Lower lobe of right lung (tissue), 2 donors: ENCODE measurements at places on chromosomes 5 and 9. TPM values are rescaled to one million over a fixed set of nuclear protein-coding genes. Genes with fewer than 3 reads are reported as not detected.

GRCh38 chr9:137270929-137271695 lies 6.4 kb upstream of the TOR4A start:
- H3K4me3 ChIP-seq, result no peak overlapping the region
- H3K27me3 ChIP-seq, result no peaks in the 10 kb centered on the region
- no peak for DNase-seq
- H3K4me1 ChIP-seq, result peaks cover 52% of the 10 kb centered on the region
- no peak overlapping the region for H3K27ac ChIP-seq

Gene PCDHB3
- 1.5 TPM for total RNA-seq

Gene TNFSF8
- 3.5 TPM for total RNA-seq

GRCh38 chr5:132853323-132853722 lies 12.9 kb downstream of the GDF9 start:
- DNase-seq, result no peak
- H3K4me1 ChIP-seq, result peaks cover 9% of the 10 kb centered on the region
- H3K36me3 ChIP-seq, result no peaks in the 10 kb centered on the region

DNA sequence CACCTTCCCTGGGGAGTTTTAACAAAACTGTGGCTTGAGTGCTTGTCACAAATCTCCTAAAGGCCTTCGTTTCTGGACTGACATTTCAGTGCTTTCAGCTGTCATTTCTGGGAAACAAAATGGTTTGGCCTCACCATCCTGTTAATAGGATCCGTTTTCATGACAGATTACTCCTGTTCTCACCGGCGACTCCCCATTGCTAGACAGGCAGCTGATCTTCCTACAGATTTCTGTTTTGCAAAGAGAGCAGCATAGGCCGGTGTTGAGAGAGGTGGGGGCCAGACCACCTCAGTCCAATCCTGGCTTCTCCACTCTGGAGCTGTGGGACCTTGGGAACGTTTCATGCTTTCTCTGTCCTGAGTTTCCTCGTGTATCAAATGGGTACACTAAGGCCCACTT lies 75.5 kb upstream of the OTULINL start:
- H3K27me3 ChIP-seq, result no peaks in the 10 kb centered on the region
- H3K36me3 ChIP-seq, result peaks cover 77% of the 10 kb centered on the region
- no peak for DNase-seq

DNA sequence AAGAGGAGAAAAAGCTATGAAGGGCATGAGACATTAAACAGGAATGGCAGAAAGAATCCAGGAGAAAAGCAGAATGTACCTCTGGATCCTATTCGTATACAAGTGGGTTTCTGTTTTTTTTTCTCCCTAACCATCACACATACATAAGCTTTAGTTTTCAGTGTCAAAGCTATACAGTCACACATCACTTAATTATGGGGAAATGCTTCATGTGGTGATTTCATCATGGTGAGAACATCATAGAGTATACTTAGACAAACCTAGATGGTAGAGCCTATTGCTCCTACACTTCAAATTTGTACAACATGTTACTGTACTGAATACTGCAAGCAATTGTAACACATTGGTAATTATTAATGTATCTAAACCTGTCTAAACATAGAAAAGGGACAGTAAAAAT lies 290.6 kb downstream of the AOPEP start:
- no peak for DNase-seq
- no peak overlapping the region for H3K27ac ChIP-seq
- H3K27me3 ChIP-seq, result no peaks in the 10 kb centered on the region
- peaks cover 57% of the 10 kb centered on the region for H3K36me3 ChIP-seq

Gene SEMA5A
- 29.3 TPM for total RNA-seq

DNA sequence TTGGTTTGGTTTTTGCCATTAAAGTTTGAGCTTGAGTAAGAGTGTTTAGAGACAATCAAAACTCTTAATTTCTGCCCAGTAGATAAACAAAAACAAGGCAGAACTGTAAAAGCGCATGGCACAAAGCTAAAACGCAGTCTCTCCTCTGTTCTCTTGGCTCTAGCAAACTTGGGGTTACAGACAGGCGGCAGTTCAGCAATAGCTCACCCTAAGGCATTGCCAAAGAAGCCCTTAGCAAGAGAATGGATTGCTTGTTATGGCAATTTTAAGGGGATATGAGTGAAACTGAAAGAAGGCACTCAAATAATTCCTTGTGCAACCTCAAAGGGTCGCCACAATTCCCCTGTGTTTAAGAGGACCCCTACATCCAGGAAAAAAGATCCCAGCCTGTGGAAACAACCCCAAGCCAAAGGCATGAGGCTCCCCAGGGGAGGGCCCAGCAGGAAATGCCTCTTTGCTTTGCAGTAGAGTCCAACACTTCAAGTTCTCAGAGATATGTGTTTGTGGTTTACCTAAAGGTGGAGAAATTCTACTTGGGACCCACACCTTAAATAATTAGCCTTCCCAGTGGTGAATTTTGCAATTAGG lies 317.0 kb upstream of the MPDZ start:
- no peak for DNase-seq
- no peak overlapping the region for H3K27ac ChIP-seq
- no peak overlapping the region for H3K4me3 ChIP-seq
- no peaks in the 10 kb centered on the region for H3K27me3 ChIP-seq
- H3K36me3 ChIP-seq, result no peaks in the 10 kb centered on the region

- DNase-seq, result no peak
- H3K4me1 ChIP-seq, result no peaks in the 10 kb centered on the region
Observed at GRCh38 chr5:126865299-126865698, 88.4 kb downstream of the LMNB1 start.

Gene ANP32B
- 120 TPM for total RNA-seq

GRCh38 chr9:88990729-88991065 lies 571 bp upstream of the S1PR3 start:
- H3K27ac ChIP-seq, result no peak overlapping the region
- H3K4me1 ChIP-seq, result peaks cover 33% of the 10 kb centered on the region
- peaks cover 11% of the 10 kb centered on the region for H3K27me3 ChIP-seq
- no peak for DNase-seq
- H3K36me3 ChIP-seq, result no peaks in the 10 kb centered on the region

- H3K4me3 ChIP-seq, result no peak overlapping the region
- DNase-seq, result no peak
- H3K36me3 ChIP-seq, result no peaks in the 10 kb centered on the region
- peaks cover 10% of the 10 kb centered on the region for H3K4me1 ChIP-seq
- H3K27ac ChIP-seq, result no peak overlapping the region
Observed at GRCh38 chr5:122315521-122315920, 3.5 kb downstream of the SNCAIP start.

- H3K4me3 ChIP-seq, result no peak overlapping the region
- H3K4me1 ChIP-seq, result no peaks in the 10 kb centered on the region
- no peak overlapping the region for H3K27ac ChIP-seq
- no peaks in the 10 kb centered on the region for H3K36me3 ChIP-seq
- H3K27me3 ChIP-seq, result no peaks in the 10 kb centered on the region
- DNase-seq, result no peak
Observed at GRCh38 chr9:20244271-20244670, 378.0 kb downstream of the MLLT3 start.

- H3K27ac ChIP-seq, result no peak overlapping the region
- DNase-seq, result no peak
- H3K27me3 ChIP-seq, result no peaks in the 10 kb centered on the region
- no peak overlapping the region for H3K4me3 ChIP-seq
Observed at GRCh38 chr9:134656334-134657006, 14.9 kb downstream of the COL5A1 start.

DNA sequence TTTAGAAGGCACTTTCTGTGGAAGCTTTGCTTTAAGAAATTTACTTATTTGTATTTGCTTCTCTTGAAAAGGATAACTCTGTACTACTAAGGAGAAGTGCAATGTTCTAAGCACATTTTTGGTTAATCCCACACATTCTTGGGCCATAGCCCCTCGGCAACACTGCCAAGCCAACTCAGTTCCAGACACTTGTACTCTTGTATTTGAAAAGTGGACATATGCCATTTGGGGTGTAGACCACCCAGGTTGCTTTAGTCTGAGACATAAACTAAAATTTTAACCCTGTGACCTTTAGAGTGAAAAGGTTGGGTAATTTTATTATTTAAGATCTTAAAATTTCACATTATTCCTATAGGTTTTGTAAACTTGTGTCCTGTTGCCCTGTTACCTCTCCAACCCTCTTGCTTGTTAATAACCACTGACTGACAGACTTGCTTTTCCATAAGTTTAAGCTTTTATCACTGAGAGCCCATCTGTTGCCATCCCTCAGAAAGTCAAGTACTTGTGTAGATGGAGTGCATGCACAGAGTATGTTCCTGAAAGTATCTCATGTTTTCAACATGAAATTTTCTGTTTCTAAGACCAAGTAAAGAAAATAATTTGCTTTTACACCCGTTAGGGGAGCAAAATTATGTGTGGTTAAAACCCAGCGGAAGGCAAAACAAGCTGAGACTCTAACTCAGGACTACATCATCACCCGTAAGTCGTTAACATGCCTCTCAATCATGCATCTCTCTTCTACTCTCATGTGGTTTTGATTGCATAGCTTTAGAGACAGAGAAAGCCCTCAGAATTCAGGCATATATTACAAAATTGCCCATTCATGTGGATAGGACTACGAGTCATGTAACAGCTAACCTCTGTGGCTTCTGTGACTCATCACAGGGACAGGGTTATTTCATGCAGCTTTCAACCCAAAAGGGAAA lies 117.3 kb downstream of the GDNF start:
- H3K27ac ChIP-seq, result no peak overlapping the region
- H3K4me3 ChIP-seq, result no peak overlapping the region
- peaks cover 7% of the 10 kb centered on the region for H3K4me1 ChIP-seq

Gene HIGD2A
- 102 TPM for total RNA-seq

DNA sequence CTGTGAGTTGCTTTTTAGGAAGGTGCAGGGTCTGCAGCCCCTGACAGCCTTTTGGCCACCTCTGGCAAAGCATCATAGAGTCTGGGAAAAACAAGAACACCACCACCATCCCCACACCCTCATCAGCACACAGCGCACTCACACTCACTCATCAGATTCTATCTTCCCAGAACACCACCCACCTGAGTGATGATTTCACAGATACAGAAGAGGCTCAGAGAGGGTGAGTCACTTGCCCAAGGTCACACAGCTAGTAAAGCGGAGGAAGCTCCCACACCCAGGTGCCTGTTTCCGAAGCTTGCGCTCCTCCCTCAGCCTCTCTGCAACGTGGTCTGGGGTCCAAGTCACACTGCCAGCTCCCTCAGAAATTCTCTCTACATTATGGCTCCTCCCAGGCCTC lies 41.8 kb upstream of the HRH2 start:
- DNase-seq, result no peak
- no peak overlapping the region for H3K4me3 ChIP-seq
- no peaks in the 10 kb centered on the region for H3K36me3 ChIP-seq
- no peak overlapping the region for H3K27ac ChIP-seq
- H3K27me3 ChIP-seq, result peaks cover 9% of the 10 kb centered on the region

Gene TAF11L5
- not detected for total RNA-seq

Gene COL15A1
- 8.0 TPM for total RNA-seq

Gene MEIKIN
- not detected for total RNA-seq

Gene PTPRD
- total RNA-seq, result 17.2 TPM

Gene RASEF
- total RNA-seq, result 11.5 TPM

GRCh38 chr9:15187589-15187988 lies 119.4 kb downstream of the TTC39B start:
- H3K27ac ChIP-seq, result no peak overlapping the region
- H3K4me1 ChIP-seq, result no peaks in the 10 kb centered on the region
- no peak overlapping the region for H3K4me3 ChIP-seq
- no peak for DNase-seq

GRCh38 chr9:92189782-92190535 lies 74.7 kb upstream of the SPTLC1 start:
- H3K4me1 ChIP-seq, result no peaks in the 10 kb centered on the region
- no peaks in the 10 kb centered on the region for H3K36me3 ChIP-seq
- H3K27me3 ChIP-seq, result no peaks in the 10 kb centered on the region
- H3K27ac ChIP-seq, result no peak overlapping the region
- DNase-seq, result no peak

GRCh38 chr9:95008151-95008771 lies 281.8 kb downstream of the AOPEP start:
- peak; percentile 53 for DNase-seq
- H3K27ac ChIP-seq, result peak overlapping the region; percentile 96
- H3K4me1 ChIP-seq, result peaks cover 39% of the 10 kb centered on the region
- peak overlapping the region; percentile 67 for H3K4me3 ChIP-seq

DNA sequence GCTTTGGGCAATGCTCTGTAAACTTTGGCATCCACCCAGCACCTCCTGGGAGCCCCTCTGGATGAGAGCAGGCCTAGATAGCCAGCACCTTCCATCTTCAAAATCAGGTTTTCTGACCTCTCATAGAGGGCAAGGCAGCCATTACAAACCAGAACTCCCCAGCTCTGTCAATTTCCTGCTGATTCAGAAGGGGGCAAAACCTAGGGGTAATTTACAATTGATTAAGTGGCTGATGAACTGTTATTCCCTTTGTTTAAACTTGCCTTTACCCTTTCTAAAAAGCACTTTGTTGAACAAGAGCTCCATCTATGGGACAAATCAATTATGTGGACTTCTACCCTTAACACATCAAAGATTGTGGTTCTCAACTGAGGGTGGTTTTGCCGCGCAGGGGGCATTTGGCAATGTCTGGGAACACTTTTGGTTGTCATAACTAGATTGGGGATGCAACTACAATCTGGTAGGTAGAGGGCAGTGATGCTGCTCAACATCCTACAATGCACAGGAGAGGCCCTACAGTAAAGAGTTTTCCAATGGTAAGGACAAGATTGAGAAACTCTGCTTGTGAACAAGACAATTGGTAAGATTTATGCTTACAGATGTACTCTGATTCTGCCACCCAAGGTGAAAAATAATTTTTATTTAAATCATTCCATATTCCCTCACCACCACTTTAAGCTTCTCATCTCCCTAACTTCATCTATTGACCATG lies 184.1 kb downstream of the MARCHF11 start:
- no peaks in the 10 kb centered on the region for H3K4me1 ChIP-seq
- H3K27ac ChIP-seq, result no peak overlapping the region
- no peak for DNase-seq
- H3K36me3 ChIP-seq, result no peaks in the 10 kb centered on the region
- H3K4me3 ChIP-seq, result no peak overlapping the region

DNA sequence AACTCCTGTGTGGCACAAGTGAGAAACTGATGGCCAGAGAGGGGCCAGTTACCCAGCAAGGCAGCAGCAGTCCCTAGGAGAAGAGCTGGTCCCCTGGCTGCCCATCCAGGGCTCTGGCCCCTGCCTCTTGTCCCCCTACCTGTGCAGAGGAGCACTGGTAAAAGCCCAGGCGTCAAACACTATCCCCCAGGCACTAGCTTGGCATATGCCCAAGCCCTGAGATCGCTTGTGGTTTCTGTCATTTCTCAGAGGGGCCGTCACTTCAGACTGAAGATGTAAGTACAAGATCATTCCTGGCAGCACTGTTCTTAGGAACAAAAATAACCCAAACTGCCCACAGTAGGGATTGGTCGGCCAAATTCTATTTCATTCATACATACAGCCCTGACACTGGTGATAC lies 53.9 kb downstream of the COL15A1 start:
- no peak overlapping the region for H3K27ac ChIP-seq
- H3K36me3 ChIP-seq, result no peaks in the 10 kb centered on the region
- peaks cover 43% of the 10 kb centered on the region for H3K4me1 ChIP-seq
- no peak overlapping the region for H3K4me3 ChIP-seq

DNA sequence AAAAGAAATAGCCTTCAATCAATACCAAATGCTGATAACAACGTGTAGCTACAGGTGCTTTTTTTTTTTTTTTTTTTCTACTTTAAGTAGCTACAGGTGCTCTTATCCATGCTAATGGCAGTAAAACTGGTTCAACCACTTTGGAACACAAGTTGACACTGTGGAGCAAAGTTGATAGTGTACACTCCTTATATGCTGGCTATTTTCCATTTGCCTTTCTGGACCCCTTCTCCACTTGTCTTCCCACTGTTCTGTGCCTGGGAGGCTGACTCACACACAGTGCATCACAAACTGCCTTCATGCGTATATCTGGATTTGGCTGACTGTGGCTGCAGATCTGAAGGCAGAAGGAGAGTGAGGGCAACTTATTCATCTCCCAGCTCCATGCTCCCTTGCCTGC lies 247.9 kb downstream of the MSX2 start:
- DNase-seq, result no peak
- no peaks in the 10 kb centered on the region for H3K27me3 ChIP-seq
- H3K27ac ChIP-seq, result no peak overlapping the region
- H3K4me1 ChIP-seq, result no peaks in the 10 kb centered on the region
